ENCODE measurements at places on chromosomes 5 and 9. TPM values are rescaled to one million over a fixed set of nuclear protein-coding genes. Genes with fewer than 3 reads are reported as not detected.

PCDHB9 gene
- 0.16 TPM for total RNA-seq

SLC6A19 gene
- not detected for total RNA-seq

LAMC3 gene
- 0.12 TPM for total RNA-seq

LCN1 gene
- not detected for total RNA-seq

All from endothelial cell of umbilical vein (primary cell).